ENCODE measurements at places on chromosomes 5 and 9.

- DNase-seq: no peak
Measured at GRCh38 chr5:139241139-139241538, 43.0 kb upstream of the SIL1 start.

DNA sequence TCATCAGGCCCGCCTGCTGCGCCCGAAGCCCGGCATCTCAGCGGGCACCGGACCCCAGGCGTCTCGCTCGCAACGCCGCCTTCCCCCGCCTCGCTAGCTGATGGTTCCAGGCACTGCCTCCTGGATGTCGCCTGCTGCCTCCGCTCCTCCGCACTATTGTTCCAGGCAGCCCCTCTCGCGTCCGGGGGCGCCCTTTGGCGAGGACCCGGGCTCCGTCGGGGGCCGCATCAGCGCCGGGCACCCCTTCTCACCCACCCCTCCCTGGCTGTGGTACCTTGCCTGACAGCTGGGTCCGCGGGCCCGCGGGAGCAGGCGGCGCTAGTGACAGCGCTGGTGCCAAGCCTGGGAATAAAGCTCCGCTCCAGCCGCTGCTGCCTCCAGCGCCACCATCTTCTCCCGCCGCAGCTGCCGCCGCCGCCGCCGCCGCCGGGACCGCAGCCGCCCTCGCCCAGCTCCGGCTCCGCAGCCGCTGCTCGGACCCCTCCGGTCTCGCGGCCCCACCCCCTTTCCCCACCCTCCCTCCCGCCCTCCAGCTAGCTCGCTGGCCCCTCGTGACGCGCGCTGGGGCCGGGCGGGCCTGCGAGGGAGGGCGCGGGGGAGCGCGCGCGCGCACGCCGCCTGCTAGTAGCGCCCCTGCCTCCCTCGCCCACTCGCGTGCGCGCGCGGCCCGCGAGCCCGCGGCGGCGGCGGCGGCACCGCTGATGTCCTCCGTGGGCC, at the start of gene APBA1:
TSS of gene APBA1 (minus strand) at position 493 of the 717 bp plus-strand sequence.
- DNase-seq: peak; percentile 63

- DNase-seq: peak; percentile 61
Measured at GRCh38 chr5:154446195-154447088, 645 bp downstream of the SAP30L start.

DNA sequence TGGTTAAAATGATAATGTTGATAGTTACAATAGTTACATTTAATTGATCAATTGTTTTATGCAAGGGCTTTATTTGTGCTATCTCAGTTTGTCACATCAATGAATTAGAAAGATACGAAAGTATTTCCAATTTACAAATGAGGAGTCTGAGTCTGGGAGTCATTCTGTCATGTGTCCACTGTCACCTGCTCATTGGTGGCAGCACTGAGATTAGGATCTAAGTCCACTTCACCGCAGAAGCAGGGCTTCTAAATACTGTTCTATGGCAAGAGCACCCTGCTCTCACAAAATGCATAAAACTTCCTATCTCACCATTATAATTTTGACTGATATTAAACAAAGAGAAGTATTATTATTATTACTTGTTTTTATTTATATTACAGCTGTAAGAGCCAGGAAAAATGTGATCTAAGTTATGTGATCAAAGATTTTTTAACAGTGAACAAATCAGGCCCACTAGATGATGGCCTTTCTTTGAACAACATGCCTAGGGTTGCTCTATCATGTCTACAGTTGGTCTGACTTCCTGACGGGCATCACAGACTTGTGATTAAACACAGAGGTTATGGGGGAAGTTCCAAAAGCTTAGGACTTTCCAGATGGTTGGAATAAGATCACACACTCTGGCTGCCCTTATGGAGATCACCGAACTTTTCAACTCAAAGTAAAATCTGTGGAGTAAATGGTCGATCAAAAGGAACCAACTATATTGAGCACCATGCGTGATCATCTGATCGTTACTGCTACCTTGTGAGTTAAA, 15.1 kb downstream of the TLR4 start:
- no peak for DNase-seq

- no peak for DNase-seq
Measured at GRCh38 chr5:55421074-55421529, 113.3 kb downstream of the MTREX start.

GRCh38 chr5:139273572-139274289, 19.8 kb upstream of the MATR3 start:
- DNase-seq: peak; percentile 90

- DNase-seq: no peak
Measured at GRCh38 chr5:159759791-159760290, 156.4 kb upstream of the ADRA1B start.
